NCI-H2107 (cell line): ENCODE measurements at places on chromosomes 3 and 15.

- DNase-seq: no peak
These were observed 68.1 kb downstream of the SLC6A6 start for GRCh38 chr3:14470461-14470860.

DNA sequence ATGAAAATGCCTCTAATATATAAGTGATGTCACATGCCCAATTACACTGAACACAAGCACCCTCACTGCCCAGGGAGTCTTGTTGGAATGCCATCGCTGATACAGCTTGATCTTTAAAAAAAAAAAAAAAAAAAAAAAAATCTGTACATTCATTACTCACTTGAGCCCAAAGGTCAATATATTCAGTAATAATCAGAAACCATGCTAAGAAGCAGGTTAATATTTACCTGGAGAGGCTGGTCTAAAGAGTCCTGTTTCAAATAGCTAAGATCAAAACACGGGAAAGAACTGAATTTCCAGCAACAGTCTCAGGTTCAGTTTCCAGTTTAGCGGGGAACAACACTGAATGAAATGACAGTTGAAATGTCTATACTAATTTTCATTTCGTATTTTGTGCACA is 109.9 kb downstream of the UACA start:
- no peak for DNase-seq

- DNase-seq: no peak
These were observed 57.2 kb upstream of the SLC7A14 start for GRCh38 chr3:170642882-170643601.

GRCh38 chr3:57659806-57660439 is 33.0 kb downstream of the DENND6A start:
- no peak for DNase-seq

DNA sequence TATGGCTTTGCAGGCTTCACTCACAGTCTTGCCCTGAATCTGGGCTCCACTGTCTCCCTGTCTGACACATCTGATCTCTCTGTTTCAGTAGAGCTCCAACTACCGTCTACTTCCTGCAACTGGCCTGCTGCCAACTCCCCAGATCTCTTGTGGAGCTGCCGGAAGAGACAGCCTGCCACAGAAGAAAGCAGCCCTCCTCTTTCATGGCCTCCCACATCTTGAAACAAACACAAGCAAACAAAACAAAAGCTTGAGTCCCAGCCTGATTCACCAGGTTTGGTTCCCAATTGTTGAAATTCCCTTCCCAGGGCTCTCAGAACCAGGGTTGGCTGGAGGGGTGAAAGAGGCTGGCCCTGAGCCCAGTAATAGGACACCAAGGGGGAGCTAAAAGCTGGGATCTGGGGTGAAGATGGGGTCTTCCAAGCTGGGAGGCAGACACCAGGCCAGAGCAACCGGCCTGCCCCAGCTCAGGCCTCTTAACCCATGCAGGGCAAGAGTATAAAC is 55.3 kb upstream of the CA12 start:
- peak; percentile 28 for DNase-seq

DNA sequence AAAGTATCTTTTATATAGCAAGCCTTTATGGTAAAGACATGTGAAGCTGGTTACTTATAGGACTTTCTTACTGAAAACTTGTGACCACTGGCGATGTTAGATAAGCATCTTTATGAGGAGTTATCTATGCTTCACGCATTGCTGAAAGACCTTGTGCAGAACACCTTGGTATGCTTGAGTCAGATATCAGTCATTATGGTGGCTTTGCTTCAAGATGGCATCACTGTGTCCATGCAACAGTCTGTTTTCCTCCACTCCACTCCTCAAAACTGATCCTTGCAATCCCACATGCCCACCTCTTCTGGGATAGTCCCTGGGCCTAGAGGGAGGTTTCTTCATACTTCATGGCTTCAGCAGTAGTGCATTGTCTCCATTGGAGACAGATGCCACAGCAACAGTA is 656.3 kb downstream of the ZNF385D start:
- DNase-seq: no peak

- DNase-seq: no peak
These were observed 276.5 kb upstream of the ATP11B start for GRCh38 chr3:182516597-182517336.

DNA sequence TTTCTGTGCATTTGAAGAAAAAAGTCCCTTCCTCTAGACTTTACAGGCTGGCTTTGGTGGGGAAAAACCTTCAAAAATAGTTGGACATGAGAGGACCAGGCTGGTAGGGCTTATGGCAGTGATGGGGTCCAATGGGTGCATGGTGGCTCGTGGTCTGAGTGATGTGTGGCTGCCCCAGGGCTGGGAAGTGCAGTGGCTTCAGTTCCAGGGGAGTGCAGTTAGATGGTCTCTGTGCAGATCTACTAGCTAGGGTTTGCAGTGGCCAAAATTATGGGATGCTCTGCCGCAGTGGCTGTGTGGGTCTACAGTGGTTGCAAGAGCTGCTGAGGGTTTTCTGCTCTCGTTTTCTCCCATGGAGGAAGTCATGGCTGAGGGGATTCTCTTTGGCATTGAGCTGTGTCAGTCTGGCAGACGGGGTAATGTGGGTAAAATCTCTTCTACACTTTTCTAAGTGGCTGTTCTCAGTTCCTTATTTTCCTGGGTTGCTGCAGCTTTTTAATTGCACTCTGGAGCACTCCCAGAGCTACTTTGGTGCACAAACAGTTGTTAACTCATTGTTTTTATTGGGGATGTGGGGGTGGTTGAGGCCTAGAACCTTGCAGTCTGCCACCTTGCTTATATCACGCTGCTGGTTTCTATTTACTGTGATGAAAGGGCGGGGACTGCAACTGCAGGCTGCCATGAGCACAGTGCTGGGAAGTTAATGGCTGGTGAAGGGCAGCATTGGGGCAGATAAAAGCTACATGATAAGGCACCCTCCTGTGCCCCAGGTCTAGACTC is 1324.6 kb downstream of the NSUN3 start:
- no peak for DNase-seq

DNA sequence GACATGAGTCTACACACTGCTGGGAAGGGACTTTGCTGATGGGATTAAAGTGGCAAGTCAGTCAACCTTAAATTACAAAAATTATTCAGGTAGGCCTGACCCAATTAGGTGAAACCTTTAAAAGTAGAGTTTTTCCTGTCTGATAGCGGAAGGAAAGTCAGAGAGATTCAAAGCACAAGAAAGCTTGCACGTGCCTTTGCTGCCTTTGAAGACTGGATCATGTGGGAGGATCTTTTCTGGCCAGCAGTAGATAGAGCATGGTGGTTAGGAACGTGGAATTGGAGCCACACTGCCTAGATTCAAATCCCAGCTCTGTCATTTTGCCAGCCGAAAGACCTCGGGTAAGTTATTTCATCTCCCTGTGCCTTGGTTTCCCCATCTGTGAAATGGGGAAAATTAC is 265.8 kb upstream of the PROK2 start:
- DNase-seq: no peak

- no peak for DNase-seq
These were observed 23.8 kb upstream of the ZNF148 start for GRCh38 chr3:125398952-125399351.

DNA sequence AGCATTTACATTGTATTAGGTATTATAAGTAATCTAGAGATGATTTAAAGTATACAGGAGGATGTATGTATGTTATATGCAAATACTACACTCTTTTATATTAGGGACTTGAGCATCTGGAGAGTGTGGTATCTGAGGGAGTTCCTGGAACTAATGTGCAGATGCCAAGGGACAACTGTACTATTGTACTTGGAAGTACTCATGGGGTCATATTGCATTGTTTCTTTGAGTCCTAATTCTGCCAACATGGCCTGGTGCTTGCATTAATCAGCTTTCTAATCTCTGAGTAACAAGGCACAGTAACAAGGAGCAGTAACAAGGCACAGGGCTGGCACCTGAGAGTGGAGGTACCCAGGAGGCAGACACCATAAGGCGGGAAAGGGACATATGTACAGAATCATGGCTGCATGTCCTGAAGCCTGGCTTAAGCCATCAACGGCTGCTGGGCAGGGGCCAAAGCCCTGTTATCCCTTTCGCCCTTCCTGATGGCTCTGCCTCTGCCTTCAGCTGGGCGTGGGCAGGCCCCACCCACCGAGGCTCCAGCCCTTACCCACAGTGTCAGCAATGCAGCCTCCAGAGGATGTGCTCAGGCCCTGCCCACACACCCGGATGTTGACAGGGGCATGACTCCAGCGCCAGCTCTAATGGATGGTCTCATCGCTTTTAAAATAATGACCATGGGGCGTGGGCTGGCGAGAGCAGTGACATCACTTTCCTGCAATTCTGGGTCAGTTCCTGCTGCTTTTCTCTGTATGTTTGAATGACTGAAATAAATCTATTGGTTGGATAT is 22.9 kb downstream of the CEMIP start:
- DNase-seq: no peak

DNA sequence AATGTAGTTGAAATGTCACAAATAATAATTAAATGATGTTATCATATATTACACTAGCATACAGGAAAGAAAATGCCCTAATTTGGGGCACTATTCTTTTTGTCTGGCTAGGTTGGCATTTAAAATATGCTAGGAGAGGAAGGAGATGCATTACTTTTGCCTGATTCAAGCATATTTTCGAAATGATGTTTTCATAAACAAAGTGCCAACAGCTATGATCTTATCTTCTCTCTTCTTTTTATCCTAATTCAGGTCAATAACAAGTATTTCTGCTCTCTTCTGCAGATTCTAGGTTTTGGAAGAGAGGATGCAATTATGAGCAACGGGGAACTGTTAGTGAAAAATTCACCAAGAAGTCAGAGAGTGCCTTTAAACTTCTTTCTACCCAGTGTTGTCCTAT is 55.8 kb upstream of the NR2F2 start:
- DNase-seq: no peak

- DNase-seq: no peak
These were observed 1.2 kb upstream of the LMCD1 start for GRCh38 chr3:8500319-8500988.

DNA sequence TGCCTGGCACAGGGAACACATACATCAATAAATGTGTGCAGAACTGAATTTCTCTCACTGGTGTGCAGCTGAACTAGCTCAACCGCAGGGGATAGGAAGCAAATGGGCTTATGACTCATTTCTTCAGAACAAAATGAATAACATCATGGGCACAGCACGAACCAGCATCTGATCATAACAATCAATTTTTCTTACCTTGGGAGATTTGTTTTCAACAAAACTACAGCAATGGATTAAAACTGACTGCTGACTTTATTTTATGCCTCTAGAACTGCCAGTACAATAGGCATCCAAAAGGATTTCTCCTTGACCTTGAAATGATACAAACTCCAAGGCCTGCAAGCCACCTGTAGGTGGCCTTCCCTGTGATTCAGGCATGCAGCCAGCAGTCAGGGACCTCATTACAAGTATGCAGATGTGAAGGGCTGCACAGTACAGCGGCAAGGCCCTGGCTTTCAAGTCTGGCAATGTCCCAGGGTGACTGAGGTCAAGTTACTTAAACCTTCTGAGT is 26.1 kb downstream of the TAMM41 start:
- no peak for DNase-seq

GRCh38 chr3:141971571-141971970 is 95.1 kb downstream of the ATP1B3 start:
- no peak for DNase-seq

- DNase-seq: no peak
These were observed 175.7 kb downstream of the TNIK start for GRCh38 chr3:171284308-171285075.

GRCh38 chr3:139808201-139808600 is 126.8 kb upstream of the CLSTN2 start:
- no peak for DNase-seq

DNA sequence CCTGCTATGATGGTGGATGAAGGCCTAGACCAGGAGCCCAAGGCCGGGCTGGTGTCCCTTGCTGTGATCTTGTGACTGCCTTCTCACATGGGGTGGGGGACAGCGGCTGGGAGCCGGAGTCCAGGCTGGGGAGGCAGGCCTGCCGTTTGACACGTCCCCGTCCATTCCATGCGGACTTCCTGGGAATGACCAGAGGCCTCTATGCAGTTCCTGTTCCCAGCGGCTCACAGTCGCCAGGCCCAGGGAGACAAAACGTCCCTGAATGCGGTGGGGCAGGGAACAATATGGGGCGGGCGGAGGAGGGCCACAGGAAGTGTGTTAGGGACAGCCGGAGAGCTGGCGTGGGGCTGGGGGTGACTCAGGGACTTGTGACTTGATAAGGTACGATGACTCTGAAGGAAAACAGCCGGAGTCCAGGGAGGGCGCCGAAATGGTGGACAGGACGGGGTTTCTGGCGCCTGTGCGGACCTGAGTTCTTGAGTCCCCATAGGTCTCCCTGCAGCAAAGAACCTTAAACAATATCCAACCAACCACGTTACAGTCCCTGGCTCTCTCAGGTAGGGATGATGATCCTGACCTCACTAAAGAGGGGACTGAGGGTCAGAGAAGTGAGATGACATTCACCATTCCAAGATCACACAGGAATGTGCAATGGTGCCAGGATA is 40.5 kb upstream of the SMAD6 start:
- DNase-seq: no peak

DNA sequence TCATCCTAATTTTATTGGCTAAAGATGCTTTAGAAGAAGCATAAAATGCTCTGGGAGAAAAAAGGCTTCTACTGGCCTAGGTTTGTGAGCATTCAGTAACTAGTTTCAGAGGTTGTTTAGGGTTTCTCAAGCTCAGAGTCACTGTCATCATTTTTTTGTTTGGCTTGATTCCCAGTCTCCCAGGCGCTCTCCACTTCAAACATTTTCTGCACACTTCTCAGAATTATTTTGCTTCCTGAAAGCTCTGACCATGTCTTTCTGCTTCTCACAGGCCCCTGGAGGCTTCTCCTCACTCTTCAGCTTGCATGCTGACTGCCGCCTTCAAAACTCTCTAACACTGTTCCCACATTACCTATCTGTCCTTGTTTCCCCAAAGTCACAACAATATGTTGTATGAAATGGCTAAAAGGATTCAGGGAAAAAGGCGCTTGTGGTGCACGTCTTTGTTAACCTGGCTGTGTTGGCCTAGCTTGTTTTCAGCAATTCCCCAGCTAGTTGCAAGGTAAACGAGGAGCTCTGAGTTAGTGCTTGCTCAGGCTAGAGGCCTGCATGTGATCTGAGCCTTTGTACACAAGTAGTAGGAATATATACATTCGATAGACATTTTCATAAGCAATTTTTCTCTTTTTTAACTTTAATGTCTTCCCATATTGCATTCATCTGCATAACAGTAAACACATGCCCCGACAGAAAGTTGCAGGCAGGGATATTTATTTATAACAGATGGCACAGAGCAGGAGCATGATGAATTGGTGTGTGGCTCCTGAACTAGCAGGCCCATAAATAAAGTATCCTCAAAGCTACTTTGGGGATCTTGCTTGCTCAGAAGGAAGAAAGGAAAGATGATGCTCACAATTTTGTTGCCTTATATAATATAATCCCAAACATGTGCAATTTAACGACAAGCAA is 129.2 kb upstream of the DPH6 start:
- peak; percentile 24 for DNase-seq

DNA sequence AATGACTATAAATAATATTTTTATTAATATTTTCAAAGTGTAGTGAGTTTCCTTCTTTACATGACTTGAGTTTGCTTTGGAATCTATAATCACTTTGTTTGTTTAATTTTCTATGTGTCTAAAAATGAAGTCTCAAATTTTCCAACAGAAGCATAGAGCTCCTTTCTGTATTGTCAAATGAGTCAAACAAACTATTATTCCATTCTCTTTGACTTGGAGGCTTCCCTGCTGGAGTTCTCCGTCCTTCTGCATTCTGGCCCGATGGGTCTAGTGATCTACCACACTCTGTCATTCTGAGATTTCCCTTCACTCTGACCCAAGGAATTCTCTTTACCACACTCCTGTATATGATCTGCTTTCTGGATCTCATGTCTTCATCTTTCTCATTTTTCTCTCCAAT is 30.1 kb downstream of the POLR2M start:
- DNase-seq: no peak
